Renal cortical epithelial cell (primary cell): ENCODE measurements at places on chromosomes 3 and 15.

DNA sequence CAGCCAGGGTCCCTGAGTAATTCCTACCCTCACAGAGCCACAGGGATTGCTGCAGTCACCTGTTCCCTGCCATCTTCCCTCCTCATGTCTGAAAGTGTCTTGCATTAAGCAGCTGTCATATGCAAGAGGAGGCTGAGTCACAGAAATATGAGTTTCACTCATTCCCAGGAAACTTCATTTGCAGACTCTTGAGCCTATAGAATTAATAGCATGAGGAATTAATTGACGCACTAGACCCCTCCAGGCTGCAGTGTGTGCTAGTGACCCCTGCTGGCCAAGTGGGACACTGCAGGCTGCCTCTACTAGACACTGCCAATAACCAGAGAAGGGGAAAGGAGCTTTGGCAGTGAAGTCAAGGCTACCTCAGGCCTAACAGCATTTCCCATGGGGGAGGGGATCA is 50.6 kb upstream of the SLC6A1 start:
- DNase-seq = no peak

DNA sequence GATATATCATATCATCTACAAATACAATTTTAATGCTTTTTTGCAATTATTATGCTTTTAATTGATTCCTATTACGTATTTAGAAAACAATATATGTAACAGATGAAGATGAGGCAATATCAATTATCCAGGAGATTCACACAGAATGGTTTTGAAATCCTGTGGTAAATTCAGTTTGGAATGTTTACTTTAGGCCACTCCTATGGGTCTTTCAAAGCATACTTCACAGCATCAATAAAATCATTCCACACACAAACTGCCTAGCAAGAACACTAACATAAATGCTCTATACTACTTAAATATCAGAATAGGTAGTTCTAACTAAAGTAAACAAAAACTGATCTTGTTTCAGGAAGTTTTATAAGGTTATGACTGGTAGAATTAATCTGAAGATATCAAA is 90.5 kb downstream of the FAM227B start:
- DNase-seq = no peak

GRCh38 chr3:144989807-144990206 is 1018.2 kb downstream of the DIPK2A start:
- peak; percentile 3 for DNase-seq

GRCh38 chr3:84487296-84487695 is 471.5 kb upstream of the CADM2 start:
- no peak for DNase-seq

DNA sequence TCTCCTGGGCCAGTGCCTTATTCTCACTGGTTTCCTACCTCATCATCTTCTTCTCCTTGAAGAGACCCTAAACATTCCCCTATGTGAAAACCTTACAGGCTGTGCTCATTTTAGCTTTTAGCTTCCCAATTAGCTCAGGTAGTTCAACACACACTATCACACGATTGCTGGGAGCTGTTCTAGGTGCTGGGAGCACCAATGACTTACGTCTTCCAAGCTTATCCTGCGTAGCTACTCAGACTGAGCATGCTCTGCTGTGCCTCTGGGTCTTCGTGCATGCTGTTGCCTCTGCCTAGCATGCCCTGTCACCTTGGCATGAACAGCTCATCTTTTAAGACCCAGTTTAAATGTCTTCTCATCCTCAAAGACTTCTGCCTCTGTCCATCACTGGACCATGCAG is 55.7 kb upstream of the APEH start:
- peak; percentile 11 for DNase-seq

DNA sequence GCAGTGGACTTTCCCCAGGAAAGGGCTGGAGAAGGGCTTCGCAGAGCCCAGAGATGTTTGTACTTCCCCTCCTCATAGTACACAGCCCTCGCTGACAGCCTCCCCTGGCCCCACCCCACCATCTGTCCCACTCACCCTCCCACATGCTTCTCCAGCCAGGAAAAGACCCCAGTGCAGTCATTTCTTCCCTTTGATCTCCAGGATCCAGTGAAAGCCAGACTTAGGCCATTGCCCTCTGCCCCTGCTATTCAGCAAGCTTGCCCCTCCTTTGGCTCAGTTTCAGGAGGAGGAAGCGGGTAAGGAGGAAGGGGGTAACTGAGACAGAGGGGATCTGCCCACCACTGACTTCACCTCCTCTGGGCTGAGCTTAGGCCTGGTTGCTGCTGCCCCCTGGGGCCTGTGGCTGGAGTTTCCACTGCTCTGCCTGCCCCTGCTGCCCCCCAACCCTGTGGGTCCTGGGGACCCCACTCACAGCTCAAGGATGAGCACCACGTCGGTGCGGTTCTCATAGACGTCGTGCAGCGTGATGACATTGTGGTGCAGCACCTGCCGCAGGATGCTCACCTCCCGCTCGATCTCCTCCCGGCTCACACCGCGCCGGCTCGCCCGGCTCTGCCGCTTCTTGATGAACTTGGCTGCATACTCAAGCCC is 63.1 kb downstream of the DAPK2 start:
- DNase-seq = no peak

DNA sequence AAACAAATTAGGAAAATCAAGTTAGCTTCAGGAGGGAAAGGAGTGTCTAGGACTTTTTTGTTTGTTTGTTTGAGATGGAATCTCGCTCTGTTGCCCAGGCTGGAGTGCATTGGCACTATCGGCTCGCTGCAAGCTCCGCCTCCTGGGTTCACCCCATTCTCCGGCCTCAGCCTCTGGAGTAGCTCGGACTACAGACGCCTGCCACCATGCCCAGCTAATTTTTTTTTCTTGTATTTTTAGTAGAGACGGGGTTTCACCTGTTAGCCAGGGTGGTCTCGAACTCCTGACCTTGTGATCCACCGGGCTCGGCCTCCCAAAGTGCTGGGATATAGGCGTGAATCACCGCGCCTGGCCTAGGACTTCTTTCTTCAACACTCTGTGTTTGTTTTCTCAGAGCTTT is 171.1 kb downstream of the NLGN1 start:
- DNase-seq = no peak

- DNase-seq = peak; percentile 33
Observed at GRCh38 chr3:10194328-10195071, 29.8 kb downstream of the IRAK2 start.

- DNase-seq = peak; percentile 92
Observed at GRCh38 chr3:58025837-58026569, 17.8 kb downstream of the FLNB start.

GRCh38 chr15:65551183-65551582 is 20.9 kb downstream of the HACD3 start:
- no peak for DNase-seq

DNA sequence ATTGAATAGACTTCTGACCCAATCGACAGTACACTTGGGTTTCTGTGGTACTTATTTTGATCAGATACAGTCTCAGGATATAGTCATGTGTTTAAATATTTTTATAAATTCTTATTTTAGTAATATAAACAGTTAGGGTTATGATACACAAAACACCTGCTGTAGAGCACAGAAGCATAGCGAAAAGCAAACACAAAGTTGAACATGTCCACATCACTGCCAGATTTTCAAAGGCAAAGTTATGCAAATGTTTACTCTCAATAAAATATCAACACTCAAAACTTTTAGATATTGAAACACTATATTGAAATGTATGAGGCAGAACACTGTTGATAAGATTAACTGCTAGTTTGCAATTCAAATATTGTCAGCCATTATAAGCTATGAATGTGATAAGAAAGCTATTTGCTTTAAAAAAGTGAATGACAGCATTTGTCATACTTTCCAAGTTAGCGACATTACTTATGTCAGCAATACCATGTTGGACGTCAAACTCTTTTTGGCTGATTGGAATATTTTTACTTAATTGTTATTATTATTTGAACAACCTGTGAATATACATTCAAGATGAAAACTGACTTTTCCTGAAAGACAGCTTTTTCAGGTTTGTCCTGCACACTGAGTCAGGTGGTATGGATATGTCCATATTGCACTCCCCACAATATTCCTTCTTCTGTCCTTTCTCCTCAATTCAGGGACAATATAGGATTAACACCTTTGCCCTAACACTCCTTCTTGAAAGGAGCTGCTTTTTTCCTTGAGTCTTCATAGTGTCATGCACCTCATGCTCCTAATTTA is 367.1 kb downstream of the EPHA3 start:
- DNase-seq = no peak

GRCh38 chr3:58336135-58336882 is 3.6 kb downstream of the PXK start:
- peak; percentile 84 for DNase-seq

DNA sequence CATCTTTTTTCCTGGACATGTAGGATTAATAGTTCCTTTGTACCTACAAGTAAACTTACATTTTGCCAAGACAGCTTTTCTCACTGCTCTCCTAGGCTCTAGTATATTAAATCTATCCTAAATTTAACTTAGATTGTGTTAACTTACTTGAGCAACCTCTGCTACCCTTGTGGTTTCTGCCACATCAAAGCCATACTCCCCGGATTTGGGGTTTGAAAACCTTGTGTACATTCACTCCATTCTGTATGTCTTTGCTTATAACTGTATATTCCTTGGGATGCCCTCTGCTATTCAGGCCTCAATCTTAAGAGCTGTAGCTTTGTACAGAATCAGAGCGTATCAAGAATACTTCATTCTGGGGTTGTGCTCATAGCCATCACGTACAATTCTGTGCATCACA is 60.4 kb downstream of the ARIH1 start:
- DNase-seq = no peak
